ENCODE measurements at places on chromosomes 5 and 9.

- H3K4me3 ChIP-seq: no peak overlapping the region
- H3K36me3 ChIP-seq: no peaks in the 10 kb centered on the region
- no peaks in the 10 kb centered on the region for H3K4me1 ChIP-seq
- no peak overlapping the region for H3K27ac ChIP-seq
Measured at GRCh38 chr5:35166043-35166442, 64.2 kb downstream of the PRLR start.

- H3K27me3 ChIP-seq: no peaks in the 10 kb centered on the region
- peaks cover 9% of the 10 kb centered on the region for H3K4me1 ChIP-seq
- no peaks in the 10 kb centered on the region for H3K36me3 ChIP-seq
- no peak overlapping the region for H3K27ac ChIP-seq
Measured at GRCh38 chr9:22107202-22108045, 98.3 kb upstream of the CDKN2B start.

- no peak overlapping the region for H3K4me3 ChIP-seq
- no peak overlapping the region for H3K27ac ChIP-seq
- H3K36me3 ChIP-seq: no peaks in the 10 kb centered on the region
- no peaks in the 10 kb centered on the region for H3K27me3 ChIP-seq
- H3K4me1 ChIP-seq: peaks cover 2% of the 10 kb centered on the region
- DNase-seq: no peak
Measured at GRCh38 chr5:34517249-34517648, 138.9 kb upstream of the RAI14 start.

GRCh38 chr5:62231576-62231975 is 74.4 kb upstream of the KIF2A start:
- H3K27ac ChIP-seq: no peak overlapping the region
- no peaks in the 10 kb centered on the region for H3K27me3 ChIP-seq
- DNase-seq: no peak

DNA sequence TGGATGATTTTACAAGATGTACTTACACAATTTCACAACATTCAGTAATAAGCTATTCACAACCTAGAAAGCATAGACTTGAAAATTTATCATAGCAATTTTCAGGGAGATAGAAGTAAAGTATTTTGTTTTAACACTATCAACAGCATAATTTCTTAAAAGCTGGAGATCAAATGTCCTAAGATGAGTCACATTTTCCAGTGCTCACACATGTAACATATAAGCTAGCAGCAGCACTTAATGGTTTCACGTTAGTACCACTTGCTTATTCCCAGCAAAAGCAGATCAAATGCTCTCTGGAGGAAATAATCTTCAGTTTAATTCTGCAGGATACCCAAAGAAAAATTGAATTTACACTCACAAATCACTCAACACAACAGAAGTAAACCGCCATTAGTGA is 6.5 kb downstream of the OR13C8 start:
- DNase-seq: no peak
- H3K27ac ChIP-seq: no peak overlapping the region
- no peaks in the 10 kb centered on the region for H3K27me3 ChIP-seq
- H3K36me3 ChIP-seq: no peaks in the 10 kb centered on the region
- H3K4me1 ChIP-seq: no peaks in the 10 kb centered on the region

- no peaks in the 10 kb centered on the region for H3K36me3 ChIP-seq
- no peak overlapping the region for H3K4me3 ChIP-seq
- H3K27me3 ChIP-seq: no peaks in the 10 kb centered on the region
Measured at GRCh38 chr5:11319836-11320580, 559.0 kb upstream of the DAP start.

- H3K4me3 ChIP-seq: no peak overlapping the region
- no peaks in the 10 kb centered on the region for H3K4me1 ChIP-seq
Measured at GRCh38 chr9:101795147-101795546, 56.7 kb upstream of the GRIN3A start.

DNA sequence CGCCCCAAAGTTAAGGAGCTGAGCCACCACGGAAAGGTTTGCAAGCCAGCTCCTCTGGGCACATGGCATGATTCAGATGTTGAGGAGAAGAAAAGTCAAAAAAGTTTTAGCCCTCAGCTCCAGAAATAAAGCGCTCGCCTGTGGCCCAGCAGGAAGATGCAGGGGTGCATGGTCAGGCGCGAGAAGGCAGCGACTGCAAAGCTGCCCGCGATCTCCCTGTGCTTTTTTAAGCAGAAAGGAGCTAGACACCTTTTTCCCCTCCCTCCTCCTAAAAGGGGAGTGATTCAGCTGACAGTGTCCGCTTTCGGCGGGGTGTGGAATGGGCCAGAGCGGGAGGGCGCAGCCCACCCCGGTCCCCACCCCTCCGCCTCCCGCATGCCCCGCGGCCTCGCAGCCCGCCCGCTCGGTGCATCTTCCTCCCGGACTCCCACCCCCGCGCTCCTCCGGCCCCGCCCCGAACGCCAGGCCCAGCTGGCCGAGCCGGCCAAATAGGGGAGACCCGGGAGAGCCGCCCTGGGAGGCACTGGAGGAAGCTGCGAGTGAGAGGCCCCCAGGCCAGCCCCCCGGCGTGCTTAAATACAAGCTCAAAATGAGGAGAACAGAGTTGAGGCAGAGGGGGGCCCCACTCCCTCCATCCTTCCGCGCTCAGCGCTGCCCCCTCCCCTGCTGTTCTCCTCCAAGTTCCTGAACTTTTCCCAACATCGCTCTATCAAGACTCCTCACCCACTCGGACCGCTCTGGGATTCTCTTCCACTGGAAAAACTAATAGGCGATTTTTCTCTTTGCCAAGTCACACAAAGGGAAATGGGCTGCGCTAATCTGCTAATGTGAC is at the start of gene ADAMTS12:
ADAMTS12 (minus strand) TSS at position 203 of the 832 bp plus-strand sequence; CDS start at position 69, 134 bp downstream.
- H3K4me1 ChIP-seq: peaks cover 22% of the 10 kb centered on the region
- peaks cover 88% of the 10 kb centered on the region for H3K27me3 ChIP-seq
- H3K27ac ChIP-seq: peak within 1 kb of the TSS; percentile 69
- H3K4me3 ChIP-seq: peak within 1 kb of the TSS; percentile 66

DNA sequence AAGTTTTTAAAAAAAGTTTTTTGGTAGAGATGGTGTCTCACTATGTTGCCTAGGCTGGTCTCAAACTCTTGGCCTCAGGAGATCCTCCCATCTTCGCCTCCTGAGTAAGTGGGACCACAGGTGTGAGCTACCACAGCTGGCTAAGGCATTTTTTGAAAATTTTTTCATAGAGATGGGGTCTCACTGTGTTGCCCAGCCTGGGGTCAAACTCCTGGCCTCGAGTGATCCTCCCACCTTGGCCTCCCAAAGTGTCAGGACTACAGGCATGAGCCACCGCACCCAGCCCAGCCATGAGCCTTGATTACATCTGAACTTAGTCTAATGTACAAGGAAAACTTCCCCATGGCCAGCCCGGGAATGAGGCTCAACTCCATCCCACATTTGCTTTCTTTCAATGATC is 77.5 kb upstream of the PCA3 start:
- H3K4me3 ChIP-seq: no peak overlapping the region
- peaks cover 42% of the 10 kb centered on the region for H3K27me3 ChIP-seq
- no peak overlapping the region for H3K27ac ChIP-seq

GRCh38 chr9:98572796-98573195 is 135.9 kb downstream of the GABBR2 start:
- peaks cover 76% of the 10 kb centered on the region for H3K27me3 ChIP-seq
- no peaks in the 10 kb centered on the region for H3K36me3 ChIP-seq
- no peak overlapping the region for H3K4me3 ChIP-seq
- DNase-seq: no peak
- H3K4me1 ChIP-seq: no peaks in the 10 kb centered on the region
- no peak overlapping the region for H3K27ac ChIP-seq

DNA sequence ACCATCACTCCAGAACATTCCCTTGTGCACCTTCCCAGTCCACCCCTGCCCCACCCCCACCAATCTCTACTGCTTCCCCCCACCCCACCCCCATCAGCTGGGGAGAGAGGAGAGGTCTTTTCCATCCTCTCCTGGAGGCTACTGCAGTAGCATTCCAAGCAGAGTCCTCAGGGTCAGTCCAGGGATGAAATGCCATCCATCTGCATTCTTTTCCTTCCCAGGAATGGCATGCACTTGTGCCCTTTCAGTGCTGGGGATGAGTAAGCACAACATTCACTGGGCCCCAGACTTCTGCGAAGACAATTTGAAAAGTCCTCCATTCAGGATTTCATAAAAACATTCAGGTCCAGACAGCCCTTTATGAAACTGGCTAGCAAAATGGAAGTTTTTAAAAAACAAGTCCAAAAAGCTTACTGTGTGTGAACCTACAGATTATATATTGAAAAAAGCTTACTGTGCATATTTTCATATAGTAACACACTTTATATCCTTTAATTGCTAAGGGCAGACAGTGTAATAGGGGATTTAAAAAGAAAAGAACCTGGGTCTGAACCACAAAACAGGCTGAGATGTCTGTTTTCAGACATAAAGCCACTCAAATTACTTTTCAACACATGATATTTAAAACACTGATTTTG is 50.0 kb upstream of the GOLPH3 start:
- no peak overlapping the region for H3K4me3 ChIP-seq
- peaks cover 11% of the 10 kb centered on the region for H3K36me3 ChIP-seq

- H3K27ac ChIP-seq: no peak overlapping the region
- H3K27me3 ChIP-seq: no peaks in the 10 kb centered on the region
- no peaks in the 10 kb centered on the region for H3K4me1 ChIP-seq
- H3K4me3 ChIP-seq: no peak overlapping the region
Measured at GRCh38 chr5:30050056-30050815, 1143.2 kb upstream of the CDH6 start.

DNA sequence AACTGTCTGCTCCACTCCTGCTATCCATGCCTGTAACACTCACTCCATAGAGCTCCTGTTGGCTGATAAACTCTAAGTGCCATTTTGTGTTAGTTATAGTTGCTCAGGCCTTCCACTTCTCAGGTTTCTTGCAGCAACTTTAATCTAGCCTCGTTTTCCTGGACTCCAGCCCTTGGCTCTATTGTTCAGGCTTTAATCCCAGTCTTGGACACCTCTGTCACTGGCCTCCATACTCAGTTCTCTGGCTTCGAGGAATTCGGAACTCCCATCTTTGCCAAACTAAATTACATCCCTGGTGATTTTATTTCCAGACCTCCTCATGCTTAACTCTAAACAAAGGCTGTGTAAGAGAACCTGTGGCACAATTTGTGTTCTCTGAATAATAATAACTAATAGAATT is 39.8 kb downstream of the EMB start:
- H3K4me3 ChIP-seq: no peak overlapping the region
- no peaks in the 10 kb centered on the region for H3K4me1 ChIP-seq
- DNase-seq: no peak
- no peaks in the 10 kb centered on the region for H3K27me3 ChIP-seq
- no peaks in the 10 kb centered on the region for H3K36me3 ChIP-seq

GRCh38 chr5:123350742-123351141 is 72.5 kb downstream of the CEP120 start:
- no peaks in the 10 kb centered on the region for H3K27me3 ChIP-seq
- no peak overlapping the region for H3K27ac ChIP-seq
- H3K4me3 ChIP-seq: no peak overlapping the region
- peaks cover 24% of the 10 kb centered on the region for H3K36me3 ChIP-seq
- H3K4me1 ChIP-seq: no peaks in the 10 kb centered on the region
- DNase-seq: no peak

- no peak for DNase-seq
- peak overlapping the region; percentile 70 for H3K27ac ChIP-seq
- H3K4me1 ChIP-seq: peaks cover 47% of the 10 kb centered on the region
- H3K4me3 ChIP-seq: no peak overlapping the region
- no peaks in the 10 kb centered on the region for H3K36me3 ChIP-seq
Measured at GRCh38 chr9:36141288-36141687, 4.8 kb downstream of the GLIPR2 start.

DNA sequence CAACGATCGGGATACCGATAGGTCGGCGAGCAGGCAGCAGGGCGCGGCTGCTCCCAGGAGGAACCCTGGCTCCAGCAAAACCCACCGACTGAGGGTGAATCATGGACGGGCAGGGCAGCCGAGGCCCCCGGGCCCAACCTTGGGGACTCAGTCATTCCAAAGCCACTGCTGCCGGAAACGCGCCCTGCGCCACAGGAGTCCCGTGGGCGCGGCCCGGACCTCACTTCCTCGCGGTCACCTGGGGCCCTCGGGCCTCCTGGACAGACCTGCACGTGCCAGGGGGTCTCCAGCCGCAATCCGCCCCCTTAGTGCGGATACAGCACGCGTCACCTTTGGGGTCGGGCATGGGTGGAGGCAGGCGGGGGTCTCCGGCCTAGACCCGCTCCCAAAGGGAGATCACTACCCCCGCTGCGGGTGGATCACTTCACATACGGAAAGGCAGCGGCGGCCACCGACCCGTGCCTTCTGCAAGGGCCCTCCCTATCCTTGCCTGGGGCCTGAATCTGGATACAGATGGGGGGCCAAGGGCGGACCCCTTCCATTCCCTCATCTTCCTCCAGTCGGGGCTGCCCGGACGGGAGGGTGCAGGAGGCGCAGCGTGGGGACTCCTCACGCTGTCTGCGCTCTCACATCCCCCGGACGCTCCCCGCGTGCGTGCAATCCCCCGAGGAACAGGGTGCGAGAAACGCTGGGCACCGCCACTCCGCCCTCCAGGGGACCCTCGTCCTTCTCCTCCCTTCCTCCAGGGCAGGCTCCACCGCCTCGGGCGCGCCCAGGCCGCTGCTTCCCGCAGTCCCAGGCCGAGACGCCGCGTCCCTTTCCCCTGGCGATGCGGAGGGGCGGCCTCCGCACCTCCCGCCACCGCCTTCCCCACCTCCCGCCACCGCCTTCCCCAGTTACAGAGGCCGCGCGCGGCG is 586 bp downstream of the TXN start:
- H3K27ac ChIP-seq: peak overlapping the region; percentile 92
- DNase-seq: peak; percentile 47
- H3K27me3 ChIP-seq: no peaks in the 10 kb centered on the region
- H3K4me1 ChIP-seq: peaks cover 41% of the 10 kb centered on the region
- peaks cover 1% of the 10 kb centered on the region for H3K36me3 ChIP-seq

- H3K36me3 ChIP-seq: no peaks in the 10 kb centered on the region
- H3K27me3 ChIP-seq: no peaks in the 10 kb centered on the region
- H3K27ac ChIP-seq: no peak overlapping the region
- no peak overlapping the region for H3K4me3 ChIP-seq
- H3K4me1 ChIP-seq: no peaks in the 10 kb centered on the region
- DNase-seq: no peak
Measured at GRCh38 chr5:45508135-45508534, 188.0 kb downstream of the HCN1 start.

- H3K4me3 ChIP-seq: no peak overlapping the region
- no peaks in the 10 kb centered on the region for H3K4me1 ChIP-seq
- no peak for DNase-seq
- no peaks in the 10 kb centered on the region for H3K36me3 ChIP-seq
Measured at GRCh38 chr5:55880453-55880852, 29.3 kb downstream of the IL31RA start.

DNA sequence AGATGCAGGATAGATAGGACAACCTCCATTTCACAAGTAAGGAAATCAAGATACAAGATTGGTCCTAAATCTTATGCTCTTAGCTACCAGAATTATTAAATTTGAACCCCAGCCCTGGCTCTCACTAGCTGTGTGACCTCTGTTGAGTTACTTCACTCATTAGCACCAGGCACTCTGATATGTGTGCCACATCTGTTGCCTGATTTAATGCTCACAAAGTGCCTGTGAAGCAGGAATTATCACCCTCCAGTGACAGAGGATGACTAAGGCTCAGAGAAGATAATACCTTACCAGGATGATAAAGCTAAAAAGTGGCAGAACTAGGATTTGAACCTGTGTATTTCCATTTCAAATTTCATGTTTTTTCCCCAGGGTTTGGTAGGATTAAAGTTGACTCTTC is 110.0 kb downstream of the PLPPR1 start:
- H3K4me1 ChIP-seq: no peaks in the 10 kb centered on the region
- no peaks in the 10 kb centered on the region for H3K36me3 ChIP-seq
- no peak for DNase-seq
- no peak overlapping the region for H3K4me3 ChIP-seq
- H3K27ac ChIP-seq: no peak overlapping the region

GRCh38 chr9:6712041-6712440 is 45.7 kb upstream of the KDM4C start:
- DNase-seq: no peak
- peaks cover 6% of the 10 kb centered on the region for H3K27me3 ChIP-seq
- H3K27ac ChIP-seq: no peak overlapping the region
- H3K4me1 ChIP-seq: peaks cover 4% of the 10 kb centered on the region
- no peak overlapping the region for H3K4me3 ChIP-seq

All from left ventricle myocardium inferior (tissue), 1 donor.